ENCODE measurements at places on chromosomes 4 and X.

DNA sequence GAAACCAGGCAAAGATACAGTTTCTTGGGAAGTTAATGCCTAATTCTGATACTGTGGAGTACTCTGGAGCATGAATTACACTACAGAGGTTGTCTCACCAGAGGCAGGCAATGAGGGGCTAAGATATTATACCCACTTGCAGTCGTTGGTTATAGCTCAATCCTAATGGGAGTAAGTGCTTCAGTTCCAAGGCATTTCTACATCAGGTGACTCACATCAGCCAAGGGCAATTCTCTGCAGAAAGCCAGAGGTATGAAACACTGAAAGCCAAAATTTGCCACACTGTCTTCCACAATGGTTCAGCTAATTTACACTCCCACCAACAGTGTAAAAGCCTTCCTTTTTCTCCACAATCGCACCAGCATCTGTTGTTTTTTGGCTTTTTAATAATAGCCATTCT, 174.0 kb upstream of the IL15 start:
- DNase-seq = no peak

DNA sequence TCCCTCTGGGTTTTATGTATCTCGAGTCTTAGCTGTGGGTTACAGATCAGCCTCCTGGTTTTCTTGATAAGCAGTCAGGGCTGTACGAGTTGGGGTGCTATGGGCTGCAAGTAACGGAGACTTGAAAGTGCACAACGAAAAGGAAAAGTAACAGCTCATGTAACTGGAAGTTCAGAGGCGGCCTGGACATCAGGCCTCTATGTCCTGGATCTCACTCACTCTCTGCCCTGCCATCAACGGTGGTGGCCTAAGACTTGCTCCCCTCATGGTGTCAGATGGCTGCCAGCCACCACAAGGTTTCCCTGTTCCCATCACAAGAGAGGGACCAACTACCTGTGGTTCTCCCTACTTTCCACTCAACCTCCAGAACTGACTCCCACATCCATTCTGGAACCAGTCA, 4.8 kb downstream of the PPP2R2C start:
- DNase-seq = peak; percentile 30

DNA sequence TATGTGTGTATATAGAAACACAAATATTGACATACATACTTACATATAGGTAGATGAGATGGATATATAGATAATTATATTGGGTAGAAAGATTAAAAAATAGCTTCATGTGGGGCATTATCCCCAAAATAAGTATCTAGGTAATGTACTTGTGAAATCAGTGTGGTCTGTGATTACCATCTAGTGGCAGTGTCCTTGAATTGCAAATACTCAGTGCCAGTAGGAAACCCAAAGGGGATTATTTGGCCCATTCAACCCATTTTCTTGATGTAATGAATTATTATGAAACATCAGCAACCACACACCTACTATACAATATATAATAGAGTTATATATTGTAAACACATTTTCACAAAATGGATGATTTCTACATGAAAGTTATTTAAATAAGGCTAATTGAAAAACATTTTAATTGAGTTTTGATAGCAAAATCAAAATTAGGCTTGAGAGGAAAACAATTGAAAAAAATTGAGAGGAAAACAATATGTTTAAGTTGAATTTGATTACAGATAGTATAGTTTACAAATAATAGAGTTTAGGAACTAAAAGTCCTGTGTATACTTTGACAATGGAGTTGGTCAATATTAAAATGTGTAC, 389.4 kb downstream of the GALNTL6 start:
- DNase-seq = no peak

DNA sequence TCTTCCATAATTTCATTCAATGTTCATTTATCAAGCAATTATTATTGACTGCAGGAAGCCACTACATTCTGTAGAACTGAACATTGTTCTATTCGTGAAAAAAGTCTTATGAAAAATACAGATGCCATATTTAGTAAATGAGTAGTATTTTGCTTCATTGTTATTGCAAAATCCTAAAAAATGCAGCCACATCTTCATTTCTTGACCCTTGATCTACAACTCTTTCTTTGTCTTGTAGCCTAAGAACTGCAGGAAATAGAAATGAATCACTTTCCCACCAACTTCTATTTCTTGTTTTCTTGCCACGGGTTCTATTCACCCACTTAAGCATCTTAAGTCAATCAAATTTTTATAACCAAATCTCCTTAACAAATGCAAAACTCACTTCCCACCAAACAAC, 63.3 kb downstream of the KCNIP4 start:
- no peak for DNase-seq

DNA sequence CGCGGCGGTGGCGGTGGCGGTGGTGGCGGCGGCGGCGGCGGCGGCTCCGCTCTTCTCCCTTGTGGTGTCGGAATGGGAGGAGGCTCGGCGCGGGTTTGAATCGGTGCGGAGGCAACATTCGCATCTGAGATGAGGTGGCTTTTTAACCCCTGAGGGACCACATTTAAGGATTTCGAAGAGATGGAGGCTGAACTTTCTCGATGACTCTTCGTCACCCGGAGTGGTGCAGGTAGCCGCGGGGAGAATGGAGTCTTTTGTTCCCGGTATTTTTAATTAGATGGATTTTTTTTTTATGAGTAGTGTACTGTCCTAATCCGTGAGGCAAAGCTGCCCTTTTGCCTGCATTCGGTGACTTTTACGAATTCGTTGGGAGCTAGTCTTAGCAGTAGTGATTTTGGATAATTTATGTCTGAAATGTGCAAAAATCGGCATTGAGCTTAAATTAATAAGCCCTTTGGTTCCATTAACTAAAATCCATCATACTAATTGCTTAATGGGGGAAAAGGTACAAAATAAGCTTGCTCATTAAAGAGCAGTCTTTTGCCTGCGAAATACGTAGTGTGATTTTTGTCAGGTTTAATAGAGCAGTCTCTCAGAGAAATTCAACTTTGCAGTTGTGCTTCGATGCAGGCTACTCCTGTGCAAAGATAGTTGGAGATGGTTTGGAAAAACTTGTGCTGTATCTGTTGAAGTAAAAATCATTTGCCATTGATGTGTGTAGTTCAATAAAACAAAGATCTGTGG, 206.2 kb downstream of the TENM3 start:
- no peak for DNase-seq

DNA sequence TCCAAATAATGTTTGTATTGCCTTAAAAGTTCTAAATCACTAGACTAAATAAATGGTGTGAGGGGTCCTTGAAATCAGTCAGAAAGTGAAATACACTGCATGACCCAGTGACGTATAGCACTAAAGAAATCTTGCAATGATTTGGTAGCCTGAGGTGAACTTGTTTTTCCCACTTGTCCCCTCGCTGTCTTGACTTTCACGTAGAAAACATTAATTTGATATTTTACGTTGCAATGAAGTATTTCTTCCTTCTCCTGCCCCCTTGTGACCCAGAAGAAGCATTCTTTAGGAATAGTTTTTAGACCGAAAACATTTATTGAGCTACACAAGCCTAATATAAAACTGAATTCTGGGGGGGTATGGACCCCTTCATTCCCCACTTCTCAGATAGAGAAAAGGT, 3.7 kb downstream of the KLB start:
- no peak for DNase-seq

- DNase-seq = no peak
These were observed 178.9 kb downstream of the RAPGEF2 start for GRCh38 chr4:159281771-159282170.

DNA sequence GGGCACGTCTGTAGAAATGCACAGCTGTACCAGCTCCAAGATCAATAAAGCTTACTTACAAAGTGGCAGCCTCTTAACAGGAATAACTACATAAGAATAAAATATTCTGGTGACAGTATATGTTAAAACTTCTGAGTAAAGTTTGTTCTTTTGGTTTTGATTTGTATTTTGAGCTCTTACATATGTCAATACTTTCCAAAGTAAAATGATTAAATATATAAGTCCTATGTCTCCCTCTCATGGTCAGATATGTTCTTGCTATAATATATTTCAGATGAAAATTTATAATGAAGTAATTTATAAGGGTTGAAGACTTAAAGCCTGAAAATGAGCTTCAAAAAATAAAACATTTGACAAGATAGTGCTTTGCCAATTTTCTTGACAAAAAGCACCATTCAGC, 254.4 kb downstream of the NPFFR2 start:
- DNase-seq = no peak

DNA sequence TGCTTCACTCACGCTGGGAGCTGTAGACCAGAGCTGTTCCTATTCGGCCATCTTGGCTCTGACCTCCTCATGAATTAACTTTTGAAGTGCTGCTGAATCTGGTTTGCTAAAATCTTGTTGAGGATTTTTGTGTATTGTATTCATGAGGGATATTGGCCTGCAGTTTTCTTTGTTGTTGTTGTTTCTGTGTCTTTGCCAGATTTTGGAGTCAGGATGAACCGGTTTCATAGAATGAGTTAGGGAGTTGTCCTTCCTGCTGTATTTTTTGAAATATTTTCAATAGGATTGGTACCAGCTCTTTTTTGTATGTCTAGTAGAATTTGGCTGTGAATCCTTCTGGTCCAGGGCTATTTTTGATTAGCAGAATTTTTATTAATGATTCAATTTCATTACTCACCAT, 138.1 kb downstream of the NPFFR2 start:
- DNase-seq = no peak

- DNase-seq = no peak
These were observed 287.0 kb upstream of the GALNT7 start for GRCh38 chr4:172881645-172882044.

GRCh38 chr4:141120036-141120593, 13.2 kb downstream of the RNF150 start:
- DNase-seq = no peak

- no peak for DNase-seq
These were observed 693.6 kb upstream of the HS3ST1 start for GRCh38 chr4:12122316-12122715.

GRCh38 chr4:152094970-152095700, 334.3 kb upstream of the GATB start:
- no peak for DNase-seq

Data from posterior vena cava (tissue), 2 donors.